NCI-H446 treated with DMSO at 0.1 percent for 48 hours (cell line): ENCODE measurements at places on chromosomes 11 and 22.

GRCh38 chr11:111922803-111923202 lies 4.1 kb downstream of the C11orf52 start:
- DNase-seq, result no peak

GRCh38 chr22:50081426-50082196 lies 3.6 kb downstream of the MLC1 start:
- DNase-seq, result no peak

- peak; percentile 79 for DNase-seq
These were observed 423.9 kb downstream of the MN1 start for GRCh38 chr22:27377501-27378295.

- DNase-seq, result no peak
These were observed 5.3 kb downstream of the PHOX2A start for GRCh38 chr11:72238492-72239312.

DNA sequence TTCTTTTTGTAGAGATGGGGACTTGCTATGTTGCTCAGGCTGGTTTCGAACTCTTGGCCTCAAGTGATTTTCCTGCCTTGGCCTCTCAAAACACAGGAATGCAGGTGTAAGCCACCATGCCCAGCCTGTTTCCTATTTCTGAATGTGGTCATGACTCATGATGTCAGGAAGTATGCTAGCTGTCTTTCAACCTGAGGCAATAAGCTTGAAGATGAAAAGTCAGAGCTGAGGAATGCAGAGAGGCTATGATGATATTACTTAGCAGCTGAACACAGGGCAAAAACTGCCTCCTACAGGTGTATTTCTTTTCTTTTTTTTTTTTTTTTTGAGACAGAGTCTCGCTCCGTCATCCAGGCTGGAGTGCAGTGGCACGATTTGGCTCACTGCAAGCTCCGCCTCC lies 9.0 kb upstream of the NUCB2 start:
- no peak for DNase-seq

- DNase-seq, result no peak
These were observed 60.9 kb upstream of the NECTIN1 start for GRCh38 chr11:119789766-119790407.

DNA sequence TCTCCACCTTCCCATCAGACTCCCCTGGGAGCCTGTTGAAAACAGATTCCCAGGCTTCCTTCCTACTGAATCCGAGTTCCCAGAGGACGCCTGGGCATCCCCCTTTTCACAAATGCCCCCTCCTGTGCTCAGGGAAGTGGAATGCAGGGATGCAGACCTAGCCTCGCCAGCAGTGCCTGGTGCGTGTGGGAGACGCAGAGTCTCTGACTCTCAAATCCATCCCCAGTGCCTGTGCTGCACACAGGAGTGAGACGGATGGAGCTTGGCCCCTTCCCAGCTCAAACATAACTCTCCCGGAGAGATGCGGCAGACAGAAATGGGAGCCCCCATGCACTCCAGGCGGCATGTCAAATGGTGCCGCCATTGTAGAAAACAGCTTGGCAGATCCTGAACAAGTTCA lies 62.6 kb downstream of the CTTN start:
- no peak for DNase-seq

DNA sequence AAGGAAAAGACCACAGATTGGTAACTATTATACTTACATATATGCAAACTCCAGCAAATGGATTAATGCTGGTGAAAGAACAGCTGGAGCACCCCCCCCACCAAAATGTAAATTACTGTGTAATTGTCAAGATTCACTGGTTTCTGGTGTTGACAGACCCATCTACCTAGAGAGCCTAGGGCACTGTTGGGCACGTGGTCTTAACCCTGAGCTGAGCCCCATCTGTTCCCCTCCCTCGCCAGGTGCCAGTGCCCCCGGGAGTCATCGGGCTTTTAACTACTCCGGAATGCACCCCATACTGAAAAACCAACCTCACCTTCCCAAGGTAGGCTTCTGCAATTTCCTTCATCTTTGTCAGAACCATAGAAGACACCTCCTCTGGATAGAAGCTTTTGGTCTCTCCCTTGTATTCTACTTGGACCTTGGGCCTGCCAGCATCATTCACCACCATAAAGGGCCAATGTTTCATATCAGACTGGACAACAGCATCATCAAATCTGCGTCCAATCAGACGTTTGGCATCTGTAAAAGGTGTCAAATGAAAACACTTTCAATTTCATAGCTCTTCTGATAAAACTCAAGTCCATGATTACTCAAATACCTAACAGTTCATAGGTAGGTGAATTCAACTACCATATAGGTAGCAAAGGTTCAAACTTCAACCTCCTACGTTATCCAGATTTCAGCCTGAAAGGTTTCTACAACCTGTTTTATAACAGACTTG lies 1.5 kb downstream of the HSPA8 start:
- no peak for DNase-seq

GRCh38 chr11:76209375-76209972 lies 3.2 kb upstream of the WNT11 start:
- no peak for DNase-seq

GRCh38 chr11:104873252-104873651 lies 25.0 kb downstream of the CASP12 start:
- no peak for DNase-seq

GRCh38 chr11:95067841-95068219 lies 1.1 kb downstream of the SRSF8 start:
- DNase-seq, result no peak
